ENCODE measurements at places on chromosomes 3 and 15.

GRCh38 chr3:61680617-61681016 lies 119.2 kb downstream of the PTPRG start:
- no peak for DNase-seq

GRCh38 chr15:92580933-92581445 lies 74.6 kb downstream of the FAM174B start:
- no peak for DNase-seq

- peak; percentile 0 for DNase-seq
These were observed 196.4 kb upstream of the UBE3A start for GRCh38 chr15:25635191-25635590.

DNA sequence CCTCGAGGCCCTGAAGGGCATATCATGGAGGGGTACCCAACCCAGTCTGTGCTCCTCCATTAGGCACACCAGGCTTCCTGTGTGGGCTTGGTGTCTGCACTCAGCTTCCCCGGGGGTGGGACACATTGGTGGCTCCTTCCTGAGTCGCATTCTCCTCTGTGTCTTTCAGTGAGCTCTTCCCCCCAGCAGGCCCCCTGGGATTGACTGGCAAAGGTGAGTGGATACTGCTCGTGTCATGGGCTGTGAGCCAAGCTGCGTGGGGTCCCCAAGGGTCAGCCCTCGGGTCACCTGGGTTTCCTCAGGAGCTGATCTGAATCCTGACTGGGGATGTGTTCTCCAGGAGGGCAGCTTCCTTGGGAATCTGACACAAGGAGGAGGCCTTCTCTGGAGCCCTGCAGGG lies 231.0 kb downstream of the SNRPN start:
- DNase-seq = no peak

GRCh38 chr15:68524753-68525584 lies 53.8 kb upstream of the CORO2B start:
- peak; percentile 80 for DNase-seq

- no peak for DNase-seq
These were observed 18.7 kb downstream of the ZNF148 start for GRCh38 chr3:125356140-125357026.

DNA sequence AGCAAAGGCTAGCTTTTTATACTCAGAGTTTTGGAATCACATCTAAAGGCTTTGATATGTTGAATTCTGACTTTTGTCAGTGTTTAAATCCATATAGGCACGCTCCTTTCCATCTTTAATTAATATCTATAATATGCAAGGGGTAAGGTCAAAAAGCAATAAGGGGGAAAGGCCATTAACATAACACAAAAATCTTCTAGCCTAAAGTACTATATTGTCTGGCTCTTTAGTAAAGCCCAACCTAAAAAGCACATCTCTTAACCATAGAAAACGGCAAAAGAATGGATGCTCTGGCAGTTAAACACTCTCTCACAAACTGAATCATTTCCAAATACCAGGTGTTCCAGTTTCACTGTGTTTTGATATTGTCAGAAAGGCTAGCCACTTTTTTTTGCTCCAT lies 76.4 kb downstream of the EFL1 start:
- DNase-seq = no peak

GRCh38 chr3:56318891-56319290 lies 149.4 kb downstream of the ERC2 start:
- no peak for DNase-seq

GRCh38 chr3:117856354-117856753 lies 1146.8 kb downstream of the TUSC7 start:
- DNase-seq = no peak

DNA sequence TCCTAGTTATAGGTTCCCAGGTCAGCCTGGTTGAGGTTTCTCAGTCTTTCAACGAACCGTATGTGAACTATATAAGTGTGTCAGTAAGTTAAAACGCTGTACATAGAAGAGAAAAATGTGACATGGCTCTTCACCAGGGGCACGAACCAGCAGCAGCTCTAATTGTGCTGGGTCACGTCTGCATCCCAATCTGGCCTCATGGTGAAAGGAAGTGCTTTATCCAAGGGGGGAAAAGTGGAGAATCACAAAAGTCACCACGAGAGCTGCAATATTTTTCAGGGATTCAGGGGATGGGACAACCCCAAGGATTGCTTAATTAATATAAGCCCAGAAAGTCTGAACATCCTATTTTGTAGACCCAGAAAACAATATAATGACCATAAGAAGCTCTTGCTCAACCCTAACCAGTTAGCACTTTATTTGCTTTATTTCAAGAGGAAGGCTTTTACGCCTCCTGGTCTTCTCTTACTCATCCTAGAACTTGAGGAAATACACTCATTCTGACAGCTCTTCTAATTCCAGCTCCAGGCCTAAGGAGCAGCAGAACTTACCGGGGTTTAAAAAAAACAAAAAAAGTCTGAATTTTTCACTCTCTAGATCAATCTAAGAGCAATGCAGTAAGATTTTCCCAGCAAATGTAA lies 16.5 kb downstream of the ANXA2 start:
- peak; percentile 70 for DNase-seq

DNA sequence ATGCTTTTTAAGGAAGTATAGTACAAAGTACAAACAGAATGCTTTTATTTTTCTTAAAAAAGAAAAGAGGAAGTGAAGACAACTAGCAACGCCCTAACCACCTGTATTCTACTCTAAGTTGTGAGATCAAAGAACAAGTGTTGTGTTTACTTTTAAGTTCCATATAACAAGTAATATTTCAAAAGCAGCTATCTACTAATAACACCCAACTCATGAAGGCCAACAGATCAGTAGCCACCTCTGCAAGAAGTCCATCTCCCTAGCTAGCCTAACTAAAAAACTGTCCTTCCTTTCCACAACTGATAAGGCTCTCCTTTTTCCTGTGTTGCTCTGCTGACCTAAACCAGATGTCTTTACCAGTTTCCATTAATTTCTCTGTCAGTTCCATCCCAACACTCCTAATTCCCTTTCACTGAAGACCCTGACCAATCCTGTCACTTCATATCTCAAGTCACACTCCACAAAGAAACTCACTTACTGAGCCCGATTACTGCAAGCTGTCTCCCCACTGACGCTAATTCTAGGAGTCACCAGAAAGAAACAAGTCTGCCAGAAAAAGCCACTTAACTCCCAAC lies 26.9 kb downstream of the PHC3 start:
- no peak for DNase-seq

GRCh38 chr3:63905731-63906620 lies 6.2 kb downstream of the SCAANT1 start:
- DNase-seq = no peak

- no peak for DNase-seq
These were observed 775 bp downstream of the C3orf33 start for GRCh38 chr3:155805204-155805801.

GRCh38 chr3:148006508-148006907 lies 597.3 kb downstream of the ZIC1 start:
- peak; percentile 25 for DNase-seq

GRCh38 chr3:28301688-28302087 lies 46.8 kb upstream of the ZCWPW2 start:
- DNase-seq = peak; percentile 36

DNA sequence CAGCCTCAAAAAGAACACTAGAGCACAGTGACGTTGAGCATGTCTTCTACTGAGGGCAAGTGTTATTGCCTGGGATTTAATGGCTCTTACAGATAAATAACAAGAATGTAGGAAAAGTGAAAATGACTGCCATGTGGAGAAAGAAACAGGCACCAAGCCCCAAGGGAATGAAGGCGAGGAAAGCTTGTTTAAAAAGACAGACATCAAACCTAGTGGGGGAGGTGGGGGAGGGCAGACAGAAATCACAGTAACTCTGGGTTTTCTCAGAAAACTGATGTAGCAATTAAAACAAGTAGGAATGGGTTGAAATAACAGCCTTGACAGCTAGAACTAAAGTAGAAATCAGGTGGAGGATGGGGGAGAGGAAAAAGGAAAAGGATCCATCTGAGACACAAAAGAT lies 18.4 kb upstream of the LYZL4 start:
- no peak for DNase-seq

DNA sequence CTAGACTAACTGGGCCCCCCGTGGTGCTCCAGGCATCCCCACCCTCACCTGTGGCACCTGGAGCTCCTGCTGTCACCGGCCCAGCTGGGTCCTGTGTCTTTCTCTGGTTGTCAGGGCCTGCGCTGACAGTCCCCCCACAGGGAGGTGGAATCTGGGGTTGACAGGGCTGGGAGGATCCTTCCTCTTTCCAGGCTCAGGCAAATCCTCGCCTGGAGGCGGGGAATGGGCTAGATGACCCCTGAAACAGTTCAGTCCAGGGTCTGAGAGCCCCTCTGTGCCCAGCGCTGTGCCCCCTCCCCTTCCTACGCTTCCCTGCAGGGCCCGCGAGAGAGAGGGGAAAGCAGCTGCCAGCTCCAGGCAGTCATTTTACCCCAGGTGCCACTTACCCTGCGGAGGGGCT lies 50.1 kb upstream of the MCF2L2 start:
- no peak for DNase-seq

GRCh38 chr15:48435321-48435720 lies 104.1 kb downstream of the DUT start:
- DNase-seq = no peak

DNA sequence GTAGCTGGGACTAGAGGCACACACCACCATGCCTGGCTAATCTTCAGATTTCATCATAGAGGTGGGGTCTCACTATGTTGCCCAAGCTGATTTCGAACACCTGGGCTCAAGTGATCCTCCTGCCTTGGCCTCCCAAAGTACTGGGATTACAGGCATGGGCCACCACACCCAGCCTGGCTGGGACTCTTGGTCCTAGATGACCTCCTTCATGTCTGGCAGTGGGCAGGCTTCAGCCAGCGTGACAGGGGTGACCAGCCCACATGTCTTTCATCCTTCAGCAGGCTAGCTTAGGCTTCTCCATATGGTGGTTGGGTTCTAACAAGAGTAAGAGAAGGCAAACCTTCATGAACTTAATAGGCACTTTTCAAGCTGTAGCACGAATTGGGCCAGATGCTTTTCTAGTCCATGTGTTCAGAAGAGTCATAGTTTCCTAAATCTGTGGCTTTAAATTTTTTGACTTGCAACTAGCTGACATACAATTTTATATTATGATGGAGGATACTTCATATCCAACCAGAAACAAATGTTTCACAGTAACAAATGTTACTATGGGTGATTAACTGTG lies 7.6 kb downstream of the GPD1L start:
- no peak for DNase-seq

DNA sequence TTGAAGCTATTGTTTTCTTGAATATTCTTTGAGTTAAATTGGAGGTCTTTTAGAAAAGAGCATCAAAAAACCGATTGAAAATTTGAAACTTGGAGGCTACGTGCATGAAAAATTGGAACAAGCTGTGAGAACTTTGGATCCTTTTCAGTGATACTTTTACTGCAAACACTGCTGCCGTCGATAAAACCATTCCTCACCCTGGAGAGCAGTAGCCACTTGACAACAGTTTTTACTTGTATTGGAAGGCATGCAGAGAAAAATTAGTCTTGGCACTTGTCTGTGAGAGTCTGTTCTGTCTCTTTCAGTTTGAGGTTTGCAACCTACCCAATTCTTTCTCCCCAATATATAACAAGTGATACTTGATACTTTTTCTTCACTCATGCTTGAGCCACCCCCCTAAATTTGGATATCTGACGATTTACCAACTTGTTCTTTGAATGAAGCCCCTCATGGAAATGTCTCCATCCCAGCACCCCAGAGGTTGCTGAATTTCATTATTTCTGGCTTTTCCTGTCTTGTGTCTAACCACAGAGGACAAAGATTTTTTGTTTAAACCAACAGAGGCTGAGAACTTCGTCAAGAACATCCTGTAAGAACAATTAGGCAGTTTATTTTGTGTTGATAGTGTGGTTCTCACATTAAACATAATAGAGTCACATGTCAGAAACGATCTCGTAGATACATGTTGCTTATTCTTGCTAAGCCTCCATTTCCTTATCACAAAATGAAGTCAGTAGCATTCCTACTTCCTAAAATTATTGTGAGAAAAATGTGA lies 307.3 kb upstream of the PLSCR5 start:
- no peak for DNase-seq

GRCh38 chr3:141279077-141279967 lies 47.7 kb downstream of the PXYLP1 start:
- DNase-seq = peak; percentile 43

- DNase-seq = peak; percentile 56
These were observed 17.7 kb downstream of the TTC21A start for GRCh38 chr3:39124876-39125840.

GRCh38 chr15:60392986-60393790 lies 4.6 kb downstream of the ANXA2 start:
- peak; percentile 98 for DNase-seq

DNA sequence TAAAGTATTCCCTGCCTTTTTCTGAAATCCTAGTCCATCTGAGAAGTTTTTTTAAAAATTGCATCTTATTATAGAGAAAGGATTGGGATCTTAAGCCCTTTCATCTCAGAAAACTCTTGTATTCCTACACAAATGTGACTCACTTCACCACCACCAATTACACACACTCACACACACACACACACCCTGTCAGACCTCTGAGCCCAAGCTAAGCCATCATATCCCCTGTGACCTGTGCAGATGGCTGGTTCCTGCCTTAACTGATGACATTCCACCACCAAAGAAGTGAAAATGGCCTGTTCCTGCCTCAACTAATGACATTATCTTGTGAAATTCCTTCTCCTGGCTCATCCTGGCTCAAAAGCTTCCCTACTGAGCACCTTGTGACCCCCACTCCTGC lies 1181.9 kb downstream of the ROBO2 start:
- no peak for DNase-seq

- no peak for DNase-seq
These were observed 58.9 kb downstream of the RAB7A start for GRCh38 chr3:128784843-128785242.

GRCh38 chr15:47412136-47412535 lies 305.2 kb upstream of the SEMA6D start:
- DNase-seq = no peak

- DNase-seq = peak; percentile 21
These were observed 32.4 kb downstream of the KLHL18 start for GRCh38 chr3:47315069-47315647.

DNA sequence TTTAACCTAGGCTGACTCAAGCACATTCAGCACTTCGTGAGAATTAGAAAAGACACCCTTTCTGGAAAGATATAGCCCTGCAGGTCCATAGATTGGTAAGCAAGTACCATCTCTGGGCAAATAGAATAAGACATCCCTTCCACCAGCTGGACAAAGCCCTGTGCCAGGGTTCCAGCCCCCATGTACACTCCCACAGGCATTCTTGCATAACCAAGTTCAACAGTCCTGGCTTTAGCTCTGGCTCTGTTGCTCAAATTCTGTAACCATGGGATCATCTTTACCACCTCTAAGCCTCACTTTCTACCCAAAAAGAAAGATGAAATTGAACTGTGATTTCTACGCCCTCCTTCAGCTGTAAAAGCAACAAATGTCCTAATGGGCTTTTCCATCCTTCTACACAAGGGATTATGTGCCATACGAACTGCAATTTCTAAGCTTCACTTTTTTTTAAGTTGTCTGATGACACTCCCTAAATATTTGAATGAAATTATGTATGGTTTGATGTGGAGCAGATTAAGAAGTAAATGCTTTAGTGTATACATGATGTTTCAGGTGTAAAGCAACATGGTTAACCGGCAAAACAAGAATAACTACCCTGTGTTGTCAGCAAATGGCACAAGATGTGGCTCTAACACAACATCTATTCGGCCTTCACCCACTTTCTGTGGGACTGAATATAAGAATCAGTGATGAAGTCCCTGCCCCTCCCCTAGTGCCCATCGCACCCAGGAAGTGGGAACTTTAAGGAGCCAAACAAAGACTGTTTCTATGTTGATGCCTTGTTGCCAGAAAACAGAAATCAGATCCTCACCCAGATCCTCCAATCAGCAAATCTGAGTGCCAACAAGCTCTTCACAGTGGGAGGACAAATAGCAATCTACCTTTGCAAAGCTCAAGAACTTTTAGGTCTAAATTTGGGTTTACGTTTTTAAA lies 165.7 kb downstream of the P3H2 start:
- peak; percentile 50 for DNase-seq
